NCI-H1417 treated with DMSO at 0.1 percent for 48 hours (cell line): ENCODE measurements at places on chromosomes 12 and 14.

GRCh38 chr14:24162093-24162492 lies 1.0 kb downstream of the IRF9 start:
- no peak for DNase-seq

DNA sequence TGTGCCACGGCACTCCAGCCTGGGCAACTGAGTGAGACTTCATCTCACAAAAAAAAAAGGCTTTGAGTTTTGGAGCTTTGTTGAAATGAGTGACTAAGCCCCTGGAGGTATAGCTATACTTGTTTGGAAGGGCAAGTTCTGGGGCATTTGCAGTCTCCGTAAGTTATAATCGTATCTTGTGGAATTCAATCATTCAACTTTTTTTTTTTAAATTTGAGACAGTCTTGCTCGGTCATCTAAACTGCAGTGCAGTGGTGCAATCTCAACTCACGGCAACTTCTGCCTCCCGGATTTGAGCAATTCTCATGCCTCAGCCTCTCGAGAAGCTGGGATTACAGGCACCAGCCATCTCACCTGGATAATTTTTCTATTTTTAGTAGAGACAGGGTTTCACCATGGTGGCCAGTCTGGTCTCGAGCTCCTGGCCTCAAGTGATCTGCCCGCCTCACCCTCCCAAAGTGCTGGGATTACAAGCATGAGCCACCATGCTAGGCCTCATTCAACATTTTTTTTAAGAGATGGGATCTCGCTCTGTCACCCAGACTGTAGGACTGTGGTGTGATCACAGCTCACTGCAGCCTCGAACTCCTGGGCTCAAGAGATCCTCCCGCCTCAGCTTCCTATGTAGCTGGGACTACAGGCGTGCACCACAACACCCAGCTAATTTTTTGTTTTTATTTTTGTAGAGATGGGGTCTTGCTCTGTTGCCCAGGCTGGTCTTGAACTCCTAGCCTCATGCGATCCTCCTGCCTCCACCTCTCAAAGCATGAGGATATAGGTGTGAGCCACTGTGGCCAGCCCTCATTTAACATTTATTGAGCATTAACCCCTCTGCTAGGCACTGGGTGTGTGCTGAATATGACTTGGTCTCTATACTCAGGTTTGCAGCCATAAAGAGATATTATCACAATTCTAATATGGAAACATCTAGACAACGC lies 133.7 kb upstream of the MAP1LC3B2 start:
- DNase-seq = no peak

- DNase-seq = peak; percentile 89
These were observed 424.4 kb upstream of the LMO3 start for GRCh38 chr12:17030338-17030737.

DNA sequence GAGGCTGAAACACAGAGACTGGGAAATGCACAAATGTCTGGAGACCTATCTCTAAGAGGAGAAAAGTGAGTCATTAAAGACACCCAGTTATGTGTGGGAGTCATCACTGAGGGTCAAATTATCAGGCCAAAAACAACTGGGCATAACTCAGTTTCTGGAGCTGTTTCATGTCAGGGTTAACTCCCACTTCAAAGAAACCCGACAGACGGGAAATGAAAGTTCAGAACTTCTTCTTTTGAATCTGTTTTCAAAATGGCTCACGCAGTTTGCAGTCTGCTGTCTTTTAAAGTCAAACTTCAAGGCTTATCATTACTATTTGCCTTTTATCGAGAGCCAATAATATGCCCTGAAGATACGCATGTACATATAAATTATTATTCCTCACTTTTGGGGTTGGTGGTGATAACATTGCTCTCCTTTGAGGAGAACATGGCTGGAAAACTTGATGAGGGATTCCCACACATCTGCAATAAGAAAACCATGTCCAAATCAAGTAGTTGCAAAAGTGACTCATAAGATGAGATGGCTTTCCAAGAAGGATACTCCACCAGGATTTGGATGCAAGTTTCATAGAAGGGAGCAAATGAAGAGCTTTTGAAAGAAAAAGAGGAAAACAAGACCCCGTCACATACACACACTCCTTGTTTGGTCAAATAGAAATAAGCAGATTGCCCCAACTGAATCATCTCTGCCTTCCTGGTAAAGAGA lies 341.4 kb downstream of the ADAMTS20 start:
- no peak for DNase-seq

DNA sequence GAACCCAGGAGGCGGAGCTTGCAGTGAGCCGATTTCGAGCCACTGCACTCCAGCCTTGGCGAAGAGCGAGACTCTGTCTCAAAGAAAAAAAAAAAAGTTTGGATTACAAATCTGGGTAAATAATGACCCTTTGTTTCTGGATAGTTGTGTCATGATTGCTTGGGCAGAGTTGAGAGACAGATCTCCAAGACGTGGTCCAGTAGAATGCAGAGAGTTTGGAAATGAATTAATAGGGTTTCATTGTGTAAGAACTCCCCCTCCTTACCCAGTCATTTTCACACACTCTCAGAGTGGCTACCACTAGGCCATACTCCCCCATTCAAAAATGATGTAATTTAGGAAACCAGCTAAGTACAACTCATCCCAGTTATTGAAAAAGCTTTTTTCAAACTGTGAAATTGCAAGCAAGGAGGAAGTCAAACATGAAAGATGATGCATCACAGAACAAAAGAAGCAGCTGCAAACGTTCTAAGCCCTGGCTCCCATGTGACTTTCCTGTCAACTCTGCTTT lies 1331.9 kb downstream of the AACS start:
- DNase-seq = no peak

- no peak for DNase-seq
These were observed 3.8 kb upstream of the FAM186B start for GRCh38 chr12:49609059-49609874.

DNA sequence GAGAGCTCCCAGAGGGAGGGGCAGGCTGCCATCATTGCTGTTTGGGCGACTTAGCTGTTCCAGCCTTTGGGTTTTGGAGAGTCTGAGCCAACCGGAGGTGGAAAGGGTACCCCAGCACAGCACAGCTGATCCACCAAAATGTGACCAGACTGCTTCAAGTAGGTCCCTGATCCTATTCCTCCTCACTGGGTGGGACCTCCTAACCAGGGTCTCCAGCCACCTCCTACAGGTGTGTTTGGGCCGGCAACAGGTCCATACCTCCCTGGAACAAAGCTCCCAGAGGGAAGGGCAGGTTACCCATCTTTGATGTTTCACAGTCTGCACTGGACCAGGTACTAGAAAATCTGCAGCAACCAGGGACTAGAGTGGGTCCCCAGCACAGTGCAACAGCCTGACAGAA lies 53.8 kb downstream of the CAND1 start:
- no peak for DNase-seq

DNA sequence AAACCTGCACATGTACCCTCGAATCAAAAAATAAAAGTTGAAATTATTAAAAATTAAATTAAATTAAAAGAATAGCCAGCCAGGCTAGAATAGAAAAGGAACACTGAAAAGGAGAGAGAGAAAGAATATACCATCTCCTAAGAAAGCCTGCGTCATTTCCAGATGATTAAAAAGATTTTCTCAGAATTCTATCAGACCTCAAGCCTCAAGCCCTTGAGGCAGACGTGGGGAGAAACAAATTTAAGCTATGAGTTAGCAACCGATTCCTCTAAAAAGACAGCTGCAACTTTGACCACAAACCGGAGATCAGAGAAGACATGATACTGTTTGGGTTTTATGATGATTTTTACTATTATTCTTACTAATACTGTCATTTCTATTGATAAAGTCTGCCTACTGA lies 138.3 kb downstream of the KSR2 start:
- no peak for DNase-seq
